Right atrium auricular region (tissue), 2 donors: ENCODE measurements at places on chromosomes 12 and 14. TPM values are rescaled to one million over a fixed set of nuclear protein-coding genes. Genes with fewer than 3 reads are reported as not detected.
A peak's percentile ranks its signal among the peaks of the same experiment; 100 is the strongest.

JPH4 gene
- total RNA-seq = 0.39 TPM

GRCh38 chr14:58171090-58171489, 19.1 kb upstream of the ARMH4 start:
- DNase-seq = peak; percentile 83

DNA sequence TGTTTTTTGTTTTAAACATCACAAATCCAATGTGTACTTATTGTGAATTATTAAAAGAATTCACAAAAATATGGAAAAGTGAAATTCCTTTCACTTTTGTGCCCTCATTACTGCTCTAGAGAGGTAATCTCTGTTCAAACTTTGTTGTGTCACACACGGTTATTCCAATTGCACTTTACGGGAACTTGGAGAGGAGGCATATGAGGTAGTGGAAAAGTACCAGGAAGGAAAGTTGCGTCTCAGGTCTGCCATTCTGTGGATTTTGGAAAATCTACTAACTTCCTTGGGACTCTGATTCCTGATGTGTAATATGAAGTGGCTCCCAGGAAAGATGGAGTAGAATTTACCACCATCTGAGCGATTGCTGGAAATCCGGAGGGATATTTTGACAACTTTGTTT, 90.9 kb upstream of the DCN start:
- DNase-seq = no peak

DNA sequence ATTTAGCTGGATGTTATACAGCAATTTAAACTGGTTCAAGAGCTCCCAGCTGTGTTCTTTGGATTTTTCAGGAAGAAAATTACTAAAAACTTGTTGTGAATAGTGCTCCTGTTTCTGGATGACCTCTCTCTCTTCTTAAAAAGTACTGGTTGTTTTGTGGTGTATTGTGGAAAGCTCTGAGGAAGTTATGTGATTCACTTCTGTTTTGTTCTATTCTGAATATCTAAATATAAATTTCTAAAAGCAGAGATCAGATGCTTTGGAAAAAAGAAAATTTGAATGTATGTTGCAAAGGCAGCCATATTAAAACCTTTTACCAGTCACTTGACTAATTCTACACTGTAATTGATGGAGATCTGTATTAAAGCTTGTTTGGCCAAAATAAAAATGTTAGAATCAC, 3.4 kb upstream of the C3AR1 start:
- no peak for DNase-seq
